ENCODE measurements at places on chromosomes 2 and 18.
A peak's percentile ranks its signal among the peaks of the same experiment; 100 is the strongest.

- DNase-seq = no peak
Observed at GRCh38 chr18:3209859-3210569, 9.8 kb downstream of the MYOM1 start.

DNA sequence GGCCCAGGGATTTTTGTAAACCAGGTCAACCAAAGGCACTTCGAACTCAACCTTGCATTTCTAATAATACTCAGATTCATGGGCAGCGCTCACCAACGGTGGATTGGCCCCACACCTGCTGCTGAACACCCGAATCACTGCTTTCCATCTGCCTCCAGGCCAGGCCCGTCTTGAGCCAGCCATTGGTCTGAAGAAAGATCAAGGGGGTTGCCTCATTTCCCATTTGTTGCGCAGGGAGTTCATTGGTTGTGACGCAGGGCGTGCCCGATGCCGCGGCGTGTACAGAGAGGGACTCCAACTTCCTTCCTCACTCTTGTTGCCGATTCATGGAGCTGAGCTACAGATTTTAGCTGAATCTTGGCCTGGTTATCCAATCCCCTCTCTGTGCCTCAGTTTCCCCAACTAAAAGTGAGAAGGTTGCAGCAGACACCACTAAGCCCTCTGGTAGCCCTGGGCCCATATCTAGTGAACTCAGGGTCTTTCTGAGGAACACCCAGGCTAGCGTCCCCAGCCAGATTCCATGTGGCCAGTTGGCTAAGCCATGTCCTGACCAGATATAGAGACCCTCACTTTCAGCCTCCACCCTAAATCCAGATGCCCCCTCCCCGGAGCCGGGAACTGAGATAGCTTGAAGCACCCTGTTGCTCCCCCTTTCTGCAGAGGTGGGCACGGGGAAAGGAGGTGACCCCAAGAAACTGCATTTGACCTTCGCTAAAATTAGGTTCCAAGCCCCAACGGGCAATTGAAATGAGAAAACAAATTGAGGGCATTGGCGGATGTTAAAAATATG lies 60.9 kb upstream of the HPCAL1 start:
- DNase-seq = no peak

DNA sequence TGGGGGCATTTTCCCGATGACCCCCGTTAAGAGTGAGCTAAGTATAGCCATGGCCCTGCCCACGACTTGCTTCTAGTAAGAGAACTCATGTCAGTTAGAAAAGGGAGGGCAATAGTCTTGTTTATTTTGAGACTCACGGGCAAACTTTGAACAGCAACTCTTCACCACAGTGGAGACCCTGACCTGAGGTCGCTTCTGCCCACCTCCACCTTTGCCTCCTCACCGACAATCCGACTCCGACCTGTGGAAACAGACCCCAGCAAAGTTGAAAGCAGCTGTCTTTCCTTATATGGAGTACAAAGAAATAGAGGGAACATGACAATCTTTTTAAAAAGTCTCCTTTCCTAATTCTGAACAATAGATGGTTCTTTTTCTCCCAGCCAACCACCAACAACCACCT lies 155.0 kb upstream of the GCFC2 start:
- DNase-seq = no peak

GRCh38 chr2:152508446-152508845 lies 173.5 kb downstream of the FMNL2 start:
- DNase-seq = no peak

GRCh38 chr2:61995515-61995914 lies 90.0 kb downstream of the COMMD1 start:
- no peak for DNase-seq

- no peak for DNase-seq
Observed at GRCh38 chr2:74238879-74239278, 40.5 kb downstream of the MTHFD2 start.

GRCh38 chr18:15165048-15165447 lies 417.1 kb downstream of the ANKRD30B start:
- DNase-seq = no peak

DNA sequence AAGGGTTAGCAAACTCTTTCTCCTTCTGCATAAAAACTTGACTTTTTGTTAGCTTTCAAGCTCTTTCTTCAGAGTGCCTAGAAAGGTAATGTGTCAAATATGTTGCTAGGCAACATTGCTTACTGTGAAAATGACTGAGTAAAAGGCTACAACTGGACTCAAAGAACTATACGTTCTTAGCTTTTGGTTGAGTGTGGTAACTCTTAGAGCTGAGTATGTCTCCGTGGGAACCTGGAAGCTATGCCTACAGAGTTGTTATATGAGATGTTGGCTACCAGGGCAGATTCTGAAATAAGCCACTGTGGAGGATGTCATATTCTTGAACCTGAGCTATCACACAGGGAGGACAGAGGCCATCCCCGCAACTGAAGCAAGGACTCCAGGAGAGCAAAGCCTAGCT lies 105.5 kb downstream of the ARL6IP6 start:
- no peak for DNase-seq

- no peak for DNase-seq
Observed at GRCh38 chr2:48695991-48696390, 59.5 kb downstream of the LHCGR start.

GRCh38 chr2:145728511-145728910 lies 1208.6 kb upstream of the ZEB2 start:
- no peak for DNase-seq

- no peak for DNase-seq
Observed at GRCh38 chr2:164617466-164617865, 3.8 kb downstream of the GRB14 start.

- no peak for DNase-seq
Observed at GRCh38 chr18:59219672-59220163, at the start of gene GRP. GRP (plus strand) TSS chr18:59220158; CDS start chr18:59220266, 108 bp downstream.

- DNase-seq = no peak
Observed at GRCh38 chr2:187679454-187679853, 125.2 kb upstream of the TFPI start.

GRCh38 chr2:239889641-239890121 lies 135.5 kb downstream of the NDUFA10 start:
- DNase-seq = no peak

- peak; percentile 18 for DNase-seq
Observed at GRCh38 chr2:20617081-20617575, 33.8 kb downstream of the HS1BP3 start.

DNA sequence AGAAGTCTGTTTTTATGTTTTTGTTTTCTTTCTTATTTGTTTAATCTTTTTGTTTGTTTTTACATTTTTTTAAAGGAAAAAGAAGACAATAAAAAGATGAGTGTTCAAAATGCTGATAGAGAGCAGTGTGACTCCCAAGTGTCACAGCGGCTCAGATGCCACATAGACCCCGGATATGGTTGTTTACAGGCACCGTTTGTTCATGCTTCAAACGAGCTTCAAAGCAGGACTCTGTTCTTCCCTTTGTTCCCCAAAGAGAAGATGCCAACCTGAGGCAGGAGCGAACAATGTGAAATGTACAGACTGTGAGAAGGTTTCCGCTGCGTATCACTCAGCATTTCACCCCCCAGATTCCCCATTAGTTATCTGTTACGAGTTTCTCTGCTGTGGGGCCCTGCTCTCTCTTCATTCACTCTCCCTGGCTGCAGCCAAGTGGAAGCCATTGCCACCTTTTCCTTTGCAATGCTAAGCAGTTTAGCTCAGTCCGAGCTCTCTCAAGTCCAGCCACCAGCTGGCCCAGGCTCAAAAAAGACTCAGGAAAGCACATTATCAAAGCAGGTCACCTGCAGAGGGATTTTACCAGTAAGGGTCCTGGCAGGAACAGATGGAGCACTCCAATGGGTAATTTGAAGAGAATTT lies 36.4 kb upstream of the PHLPP1 start:
- no peak for DNase-seq

- DNase-seq = peak; percentile 64
Observed at GRCh38 chr2:119702918-119703401, 24.0 kb downstream of the TMEM177 start.

DNA sequence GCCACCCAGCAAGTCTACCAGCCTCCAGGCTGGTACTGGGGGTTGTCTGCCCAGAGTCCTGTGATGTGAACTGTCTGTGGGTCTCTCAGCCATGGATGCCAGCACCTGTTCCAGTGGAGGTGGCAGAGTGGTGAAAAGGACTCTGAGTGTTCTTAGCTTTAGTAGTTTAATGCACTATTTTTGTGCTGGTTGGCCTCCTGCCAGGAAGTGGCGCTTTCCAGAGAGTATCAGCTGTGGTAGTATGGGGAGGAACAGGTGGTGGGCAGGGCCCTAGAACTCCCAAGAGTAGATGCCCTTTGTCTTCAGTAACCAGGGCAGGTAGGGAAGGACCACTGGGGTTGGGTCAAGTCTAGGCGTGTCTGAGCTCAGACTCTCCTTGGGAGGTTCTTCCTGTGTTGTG lies 356.7 kb downstream of the STK39 start:
- no peak for DNase-seq

- DNase-seq = no peak
Observed at GRCh38 chr2:202355993-202356505, 20.1 kb upstream of the BMPR2 start.

- no peak for DNase-seq
Observed at GRCh38 chr2:52260904-52261303, 1229.0 kb upstream of the NRXN1 start.

DNA sequence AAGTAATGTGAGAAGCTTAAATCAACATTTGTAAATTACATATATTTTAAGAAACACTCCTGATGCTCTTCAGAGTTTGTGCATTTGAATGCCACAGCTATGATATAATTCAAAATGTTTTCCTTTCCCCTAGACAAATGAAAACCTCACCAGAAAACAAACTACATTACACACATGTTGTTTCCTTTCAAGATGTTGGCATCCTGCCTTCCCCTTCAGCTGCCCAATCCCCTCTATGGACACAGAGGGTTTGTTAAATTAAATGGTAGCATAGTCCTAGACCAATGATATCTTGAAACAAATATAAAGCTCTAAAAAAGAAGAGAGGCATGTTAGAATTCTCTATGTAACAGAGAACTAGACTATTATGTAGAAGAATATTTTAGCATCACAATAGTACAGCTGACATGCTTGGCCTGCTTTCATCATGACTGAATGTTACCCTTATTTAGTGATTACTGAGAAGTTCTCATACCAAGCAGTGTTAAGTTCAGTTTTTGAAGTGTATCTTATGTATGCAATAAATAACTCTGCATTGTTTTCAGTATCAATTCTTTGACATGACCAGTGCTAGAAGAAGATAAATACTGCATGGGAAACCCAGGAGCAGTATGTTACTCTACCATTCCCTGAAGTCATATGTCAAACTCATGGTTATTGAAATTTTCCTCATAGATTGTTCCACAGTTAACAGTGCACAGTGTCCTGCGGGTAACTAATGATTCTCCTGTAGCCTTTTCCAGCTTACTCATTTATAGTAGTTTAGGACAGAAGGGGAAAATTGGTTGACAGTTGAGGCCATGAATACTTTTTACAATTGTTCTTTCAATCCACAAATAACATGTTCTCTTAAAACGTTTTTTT lies 316.3 kb upstream of the KCNJ3 start:
- no peak for DNase-seq

DNA sequence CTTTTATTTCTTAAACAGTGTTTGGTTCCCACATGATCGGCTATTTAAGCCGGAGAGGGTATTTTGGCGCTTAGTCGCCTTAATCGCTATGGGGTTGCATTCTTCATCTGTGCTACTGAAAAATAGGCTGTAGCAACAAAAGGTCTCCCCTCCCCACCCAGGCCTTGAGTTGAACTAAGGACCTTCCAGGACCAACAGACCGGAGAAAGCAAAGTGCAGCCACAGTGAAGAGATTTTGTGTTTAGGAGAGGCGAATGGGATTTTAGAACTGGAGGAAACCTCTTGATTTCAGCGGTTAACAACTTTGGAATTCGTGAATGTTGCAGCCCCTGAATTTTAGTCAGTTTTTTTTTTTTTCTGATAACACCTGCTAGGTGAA lies 1.4 kb downstream of the ITGA6 start:
- DNase-seq = no peak

GRCh38 chr18:39113790-39114189 lies 1548.2 kb upstream of the CELF4 start:
- DNase-seq = no peak

DNA sequence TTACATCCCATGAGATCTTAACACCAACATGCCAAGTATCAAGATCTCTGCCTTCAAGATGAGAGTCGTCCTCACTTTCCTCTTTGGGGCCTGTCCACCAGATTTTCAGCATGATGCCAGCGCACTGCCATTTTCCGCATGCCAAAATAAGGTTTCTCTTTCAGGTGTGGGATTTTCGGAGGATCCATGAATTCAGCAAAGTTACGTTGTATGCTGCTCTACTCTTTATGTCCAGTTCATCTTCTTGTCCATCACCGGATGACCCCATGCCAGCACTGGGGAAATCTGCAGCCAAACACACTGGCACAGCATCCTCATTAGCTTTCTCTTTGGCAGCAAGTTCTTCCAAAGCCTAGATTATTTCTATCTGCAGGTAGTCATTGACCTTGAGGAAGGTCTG lies 4.9 kb upstream of the HAAO start:
- DNase-seq = no peak

DNA sequence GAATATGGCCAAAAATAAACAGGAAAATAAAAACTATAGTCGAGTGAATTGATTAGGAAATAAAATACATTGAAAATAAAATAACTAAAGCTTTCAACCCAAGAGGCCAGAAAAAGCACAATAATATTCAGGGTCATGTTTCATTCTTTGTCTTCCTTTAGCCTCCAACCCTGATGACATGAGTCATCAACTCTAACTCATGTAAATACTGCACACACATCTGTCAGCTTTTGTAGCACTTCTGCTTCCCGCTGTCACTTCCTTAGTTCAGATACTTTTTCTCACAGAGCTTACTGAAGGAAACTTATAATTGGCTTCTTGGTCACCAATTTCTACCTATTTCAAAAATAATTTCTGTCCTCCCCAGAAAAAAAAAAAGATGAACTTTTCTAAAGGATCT lies 112.8 kb downstream of the UPP2 start:
- DNase-seq = no peak

- peak; percentile 6 for DNase-seq
Observed at GRCh38 chr18:1075322-1075721, 170.7 kb downstream of the ADCYAP1 start.

DNA sequence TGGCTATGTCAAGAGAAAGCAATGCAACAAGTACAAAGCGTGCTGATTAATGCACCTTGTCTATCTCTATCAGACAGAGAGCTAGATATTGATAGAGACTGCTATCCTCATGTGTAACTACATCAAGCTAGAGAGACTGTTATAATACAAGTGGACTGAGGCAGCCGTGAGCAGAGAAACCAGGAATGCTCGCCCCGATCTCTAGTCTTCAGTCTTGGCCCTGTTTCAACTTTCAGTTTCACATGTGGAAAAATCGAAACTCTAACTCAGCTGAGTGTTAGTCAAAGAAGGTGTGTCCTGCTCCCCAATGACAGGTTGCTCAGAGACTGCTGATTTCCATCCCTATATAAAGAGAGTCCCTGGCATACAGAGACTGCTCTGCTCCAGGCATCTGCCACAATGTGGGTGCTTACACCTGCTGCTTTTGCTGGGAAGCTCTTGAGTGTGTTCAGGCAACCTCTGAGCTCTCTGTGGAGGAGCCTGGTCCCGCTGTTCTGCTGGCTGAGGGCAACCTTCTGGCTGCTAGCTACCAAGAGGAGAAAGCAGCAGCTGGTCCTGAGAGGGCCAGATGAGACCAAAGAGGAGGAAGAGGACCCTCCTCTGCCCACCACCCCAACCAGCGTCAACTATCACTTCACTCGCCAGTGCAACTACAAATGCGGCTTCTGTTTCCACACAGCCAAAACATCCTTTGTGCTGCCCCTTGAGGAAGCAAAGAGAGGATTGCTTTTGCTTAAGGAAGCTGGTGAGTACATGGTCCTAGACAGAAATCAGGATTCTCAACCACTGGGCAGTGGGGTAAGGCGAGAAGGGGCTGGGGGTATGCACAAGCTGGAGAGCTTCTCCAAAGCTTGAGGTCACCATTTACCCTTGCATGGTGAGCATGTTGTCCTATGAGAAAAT lies at the start of gene RSAD2:
RSAD2 (plus strand) TSS at position 376 of the 903 bp plus-strand sequence; CDS start at position 400, 24 bp downstream.
- DNase-seq = no peak

All from SK-N-DZ (cell line).